ENCODE measurements at places on chromosomes 2 and 18.

- no peak for DNase-seq
Measured at GRCh38 chr2:223959688-223960087, 2.4 kb downstream of the MRPL44 start.

- no peak for DNase-seq
Measured at GRCh38 chr2:40488101-40488601, 36.3 kb upstream of the SLC8A1 start.

DNA sequence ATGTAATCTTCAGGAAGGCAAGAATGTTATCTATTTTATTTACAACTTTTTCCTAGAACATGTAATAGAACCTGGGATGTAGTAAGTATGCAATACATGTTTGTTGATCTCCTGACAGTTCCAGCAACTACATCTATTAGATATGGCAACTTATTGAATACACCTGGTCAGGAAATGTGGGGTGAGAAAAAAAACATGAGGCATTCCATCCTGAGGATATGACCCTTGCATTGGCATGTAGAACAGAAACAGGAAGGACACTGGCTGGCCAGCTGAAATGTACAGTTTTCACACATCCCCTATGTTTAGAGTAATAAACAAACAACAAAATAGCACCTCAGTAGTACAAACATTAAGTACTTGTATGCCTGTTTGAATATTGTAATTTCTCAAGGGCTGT lies 272.6 kb upstream of the NT5C1B start:
- no peak for DNase-seq

GRCh38 chr18:25279133-25279532 lies 72.8 kb downstream of the ZNF521 start:
- no peak for DNase-seq

DNA sequence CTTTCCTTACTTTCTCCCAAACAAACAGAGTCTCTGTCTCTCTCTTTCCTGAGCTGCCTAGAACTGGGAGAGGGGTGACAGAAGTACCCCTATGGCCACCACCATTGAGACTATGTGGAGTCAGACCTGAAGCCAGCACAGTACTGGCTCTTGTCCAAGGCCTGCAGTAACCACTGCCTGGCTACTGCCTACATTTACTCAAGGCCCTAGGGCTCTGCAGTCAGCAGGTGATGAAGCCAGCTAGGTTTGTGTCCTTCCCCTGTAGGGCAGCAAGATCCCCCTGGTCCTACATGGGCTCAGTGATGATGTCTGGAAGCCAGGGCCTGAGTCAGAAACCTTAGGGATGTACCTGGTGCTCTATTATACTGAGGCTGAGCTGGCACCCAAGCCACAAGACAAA lies 12.2 kb downstream of the MYO3B start:
- DNase-seq, result no peak

GRCh38 chr2:52340171-52340570 lies 1308.2 kb upstream of the NRXN1 start:
- DNase-seq, result no peak

- no peak for DNase-seq
Measured at GRCh38 chr2:234649951-234650350, 153.1 kb upstream of the ARL4C start.

DNA sequence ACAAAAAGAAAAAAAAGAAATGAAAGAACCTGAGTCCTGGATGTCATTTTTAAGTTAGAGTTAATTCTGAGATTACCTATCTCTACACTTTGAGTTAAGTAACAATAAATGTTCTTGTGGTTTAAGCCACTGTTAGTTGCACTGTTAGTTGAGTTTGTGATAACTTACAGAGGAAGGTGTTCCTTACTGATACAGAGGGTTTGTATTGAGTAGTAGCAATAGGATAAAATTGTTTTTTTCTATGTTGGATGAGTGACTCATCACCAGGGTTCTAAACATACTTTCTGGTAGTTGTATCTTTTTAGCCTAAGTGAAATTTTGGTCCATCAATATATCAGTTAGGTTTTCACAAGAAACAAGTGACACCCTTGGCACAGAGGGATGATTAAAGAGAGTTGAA lies 4.0 kb upstream of the LCLAT1 start:
- no peak for DNase-seq

DNA sequence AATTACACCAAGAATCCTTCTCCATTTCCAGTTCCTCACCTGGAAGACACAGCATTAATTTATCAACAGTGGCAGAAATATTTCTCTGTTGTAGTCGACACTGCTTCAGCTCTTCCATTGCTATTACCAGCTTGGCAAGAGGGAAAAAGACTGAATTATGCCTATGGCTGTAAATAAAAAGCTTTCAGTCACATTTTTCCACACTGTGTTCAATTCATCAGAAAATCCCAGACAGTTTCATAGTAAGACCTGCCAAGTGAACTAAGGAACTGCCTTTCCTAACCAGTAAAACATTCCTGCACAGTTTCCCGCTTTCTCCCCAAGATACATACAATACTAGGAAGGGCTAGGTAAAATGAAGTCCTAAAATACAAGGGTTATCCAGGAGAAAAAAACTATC lies 94.7 kb downstream of the EXOC6B start:
- DNase-seq, result no peak

DNA sequence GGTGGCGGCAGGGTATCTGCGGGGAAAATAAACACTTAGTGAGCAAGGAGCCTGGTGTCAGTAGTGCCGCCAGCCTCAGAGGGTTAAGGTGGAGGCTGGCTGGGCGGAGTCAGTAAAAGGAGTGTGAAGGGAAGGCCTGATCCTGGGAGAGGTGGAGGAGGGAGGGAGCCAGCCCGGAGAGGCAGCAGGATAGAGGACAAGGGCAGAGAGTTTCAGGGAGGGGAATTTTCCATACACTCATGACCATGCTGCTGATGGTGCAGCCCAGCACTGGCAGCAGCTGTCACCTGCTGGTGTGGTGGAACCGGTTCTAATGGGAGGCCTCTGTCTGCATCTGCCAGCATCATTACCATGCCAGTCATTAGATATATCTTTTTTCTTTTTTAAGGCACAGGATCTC lies 2.0 kb upstream of the TEX44 start:
- peak; percentile 31 for DNase-seq

DNA sequence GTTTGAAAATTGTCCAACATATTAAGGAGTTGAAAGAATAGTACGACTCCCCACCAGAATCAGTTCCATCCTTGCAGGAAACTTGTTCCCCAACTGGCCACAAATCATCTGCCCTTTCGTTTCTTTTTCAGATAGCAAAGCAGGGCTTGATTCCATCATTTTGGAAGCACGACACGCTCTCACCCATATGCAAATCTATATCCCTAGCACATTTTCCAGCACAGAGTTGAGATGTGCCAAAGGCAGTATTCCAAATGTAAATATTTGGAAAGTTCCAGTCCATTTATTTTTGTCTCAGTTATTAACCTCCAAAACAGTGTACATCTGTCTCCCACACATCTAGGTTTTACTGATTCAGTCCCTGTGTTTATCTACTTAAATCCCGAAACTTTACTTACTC lies 128.8 kb upstream of the BCL2L11 start:
- no peak for DNase-seq

DNA sequence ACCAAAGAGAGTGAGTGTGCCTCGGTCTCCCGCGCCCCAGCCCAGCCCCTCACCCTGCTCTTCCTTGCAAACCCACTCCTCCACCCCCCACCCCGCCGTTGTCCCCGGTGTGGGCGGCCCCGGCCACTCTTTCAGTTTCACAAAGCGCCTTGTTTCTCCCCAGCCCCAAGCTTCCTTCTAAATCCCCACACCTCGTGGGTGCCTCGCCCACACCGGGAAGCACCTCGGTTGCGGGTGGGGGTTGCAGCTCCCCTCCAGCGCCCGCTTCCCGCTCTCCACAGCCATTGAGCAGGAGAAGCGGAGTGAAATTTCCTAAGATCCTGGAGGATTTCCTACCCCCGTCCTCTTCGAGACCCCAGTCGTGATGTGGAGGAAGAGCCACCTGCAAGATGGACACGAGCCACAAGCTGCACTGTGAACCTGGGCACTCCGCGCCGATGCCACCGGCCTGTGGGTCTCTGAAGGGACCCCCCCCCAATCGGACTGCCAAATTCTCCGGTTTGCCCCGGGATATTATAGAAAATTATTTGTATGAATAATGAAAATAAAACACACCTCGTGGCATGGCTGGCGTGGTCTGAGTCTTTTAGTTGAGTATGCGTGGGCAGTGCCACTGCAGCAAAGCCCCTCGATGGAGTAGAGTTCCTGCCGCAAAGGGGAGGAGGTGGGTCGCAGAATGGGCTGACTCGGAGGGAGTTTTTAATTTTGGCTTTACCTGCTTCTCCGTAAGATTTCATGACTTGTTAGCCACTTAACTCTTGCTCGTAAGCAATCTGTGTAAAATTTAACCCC lies 848 bp downstream of the TMSB10 start:
- DNase-seq, result no peak

- DNase-seq, result no peak
Measured at GRCh38 chr2:143960177-143960576, 559.7 kb downstream of the ZEB2 start.

GRCh38 chr2:120612471-120612870 lies 123.2 kb upstream of the GLI2 start:
- DNase-seq, result no peak

GRCh38 chr18:2686349-2686968 lies 30.9 kb downstream of the SMCHD1 start:
- DNase-seq, result no peak

DNA sequence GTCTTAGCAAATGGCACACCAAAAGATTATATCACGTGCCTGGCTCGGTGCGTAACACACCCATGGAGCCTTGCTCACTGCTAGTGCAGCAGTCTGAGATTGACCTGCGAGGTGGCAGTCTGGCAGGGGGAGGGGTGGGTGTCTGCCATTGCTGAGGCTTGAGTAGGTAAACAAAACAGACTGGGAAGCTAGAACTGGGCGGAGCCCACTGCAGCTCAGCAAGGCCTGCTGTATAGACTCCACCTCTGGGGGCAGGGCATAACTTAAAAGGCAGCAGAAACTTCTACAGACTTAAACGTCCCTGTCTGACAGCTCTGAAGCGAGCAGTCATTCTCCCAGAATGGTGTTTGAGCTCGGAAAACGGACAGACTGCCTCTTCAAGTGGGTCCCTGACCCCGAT lies 55.9 kb upstream of the FSHR start:
- DNase-seq, result no peak

DNA sequence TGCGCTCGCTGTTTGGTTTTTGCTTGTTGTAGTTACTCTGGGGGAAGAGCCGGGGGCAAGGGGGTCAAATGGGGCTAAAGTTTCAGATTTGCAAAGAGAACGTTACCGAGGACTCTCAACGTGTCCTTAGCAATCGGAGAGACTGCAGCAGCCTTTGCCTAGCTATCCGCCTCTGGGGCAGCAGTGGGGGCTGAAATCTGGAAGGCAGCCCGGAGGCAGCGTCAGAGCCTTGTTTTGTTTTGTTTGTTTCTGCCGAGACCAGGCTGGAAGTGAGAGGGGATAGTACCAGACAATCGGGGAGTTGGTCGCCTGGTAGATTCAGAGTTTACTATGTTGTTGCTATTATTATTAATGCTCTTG lies 1.2 kb downstream of the CDH20 start:
- DNase-seq, result no peak

GRCh38 chr2:105390454-105390853 lies 8.4 kb downstream of the FHL2 start:
- no peak for DNase-seq

- DNase-seq, result no peak
Measured at GRCh38 chr18:49876536-49876935, 63.2 kb upstream of the ACAA2 start.

DNA sequence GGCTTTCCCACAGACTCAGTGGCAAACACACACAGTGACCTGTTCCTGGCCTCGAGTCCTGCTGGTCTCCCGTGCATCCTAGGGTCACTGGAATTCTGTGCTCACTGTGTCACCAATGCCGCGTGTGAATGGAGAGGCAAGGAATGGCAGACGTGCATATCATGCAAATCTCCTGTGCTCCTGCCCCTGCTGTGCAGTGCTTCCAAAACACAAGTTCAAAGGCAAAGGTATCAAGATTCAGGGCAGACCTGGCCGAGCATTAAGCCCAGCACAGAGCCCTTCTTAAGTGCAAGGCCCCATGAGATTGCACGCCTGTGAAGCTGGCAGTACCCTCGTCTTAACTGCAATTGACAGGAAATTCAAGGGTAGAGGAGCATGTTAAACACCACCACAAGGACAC lies 129.1 kb downstream of the NDUFA10 start:
- no peak for DNase-seq

- no peak for DNase-seq
Measured at GRCh38 chr2:75822336-75822735, 111.6 kb upstream of the GCFC2 start.

DNA sequence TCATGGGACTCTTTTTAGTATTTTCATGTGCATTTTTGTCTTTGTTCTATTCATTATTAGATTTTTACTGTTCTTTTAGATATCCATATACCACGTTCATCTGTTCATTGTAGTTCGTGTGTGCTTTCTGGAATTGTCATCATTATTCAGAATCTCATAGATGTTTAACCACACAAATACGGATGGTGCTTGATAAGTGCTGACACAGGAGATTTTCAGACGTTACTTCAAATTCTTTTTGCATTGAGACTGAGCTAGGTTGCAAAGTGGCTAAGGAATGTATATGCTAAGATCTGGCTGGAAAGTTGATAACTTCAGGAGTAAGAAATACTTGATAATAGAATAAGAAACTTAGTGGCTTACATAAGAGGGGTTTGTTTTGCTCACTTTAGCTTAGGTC lies 153.6 kb downstream of the CTNNA2 start:
- DNase-seq, result no peak

- no peak for DNase-seq
Measured at GRCh38 chr2:219510512-219511135, 3.7 kb upstream of the ASIC4 start.

GRCh38 chr2:187466129-187466792 lies 18.2 kb upstream of the CALCRL start:
- DNase-seq, result no peak

DNA sequence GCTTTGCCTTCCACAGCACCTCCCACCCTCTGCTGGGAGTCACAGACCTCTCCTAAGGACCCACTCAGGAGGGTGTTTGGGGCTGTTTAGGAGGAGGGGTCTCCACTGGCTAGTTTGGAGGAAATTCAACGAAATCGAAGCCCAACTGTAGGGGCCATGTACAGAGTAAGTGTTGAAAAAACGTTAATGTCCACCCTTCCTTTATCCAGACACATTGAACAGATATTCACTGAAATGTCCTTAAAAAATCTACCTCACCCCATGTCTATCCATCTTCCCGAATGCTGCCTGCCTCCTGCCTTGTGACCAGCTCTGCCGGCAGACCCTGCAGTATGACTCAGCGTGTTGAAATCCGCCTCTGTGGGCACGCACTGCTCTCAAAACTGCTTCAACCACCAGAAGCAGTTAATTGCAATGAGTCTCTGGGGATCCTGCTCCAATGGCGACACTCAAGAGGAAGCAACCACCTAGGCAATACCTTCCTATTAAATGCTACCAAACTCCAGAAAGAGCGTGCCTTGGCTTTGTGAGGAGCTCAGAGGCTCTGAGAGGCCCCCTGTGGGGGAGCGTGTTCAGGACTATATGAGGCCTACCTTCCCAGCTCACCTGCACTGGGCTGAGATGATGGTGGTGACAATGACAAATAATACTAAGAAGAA lies 61.4 kb upstream of the RTN4 start:
- no peak for DNase-seq

DNA sequence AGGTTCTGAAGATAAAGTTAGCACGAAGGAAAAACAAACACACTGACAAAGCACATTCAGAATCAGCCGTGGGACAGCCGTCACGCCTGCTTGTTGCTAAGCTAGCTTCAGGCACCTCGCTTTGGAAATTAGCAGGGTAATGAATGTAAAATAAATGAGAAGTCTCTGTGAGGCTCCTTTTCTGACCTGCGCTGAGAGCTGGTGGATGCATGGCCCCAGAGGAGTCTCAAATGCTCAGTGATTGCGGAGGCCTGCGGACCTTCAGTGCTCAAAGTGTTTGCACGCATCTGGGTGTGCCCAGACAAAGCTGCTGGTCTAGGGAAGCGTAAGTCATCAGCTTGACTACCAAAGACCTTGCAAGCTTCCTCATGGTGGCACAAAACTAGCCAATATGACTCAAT lies 50.6 kb downstream of the CD8B2 start:
- DNase-seq, result no peak

Data from breast epithelium (tissue), 4 donors.